ENCODE measurements at places on chromosomes 7 and 10.

- DNase-seq: no peak
Measured at GRCh38 chr10:84005403-84005802, 133.9 kb upstream of the GHITM start.

DNA sequence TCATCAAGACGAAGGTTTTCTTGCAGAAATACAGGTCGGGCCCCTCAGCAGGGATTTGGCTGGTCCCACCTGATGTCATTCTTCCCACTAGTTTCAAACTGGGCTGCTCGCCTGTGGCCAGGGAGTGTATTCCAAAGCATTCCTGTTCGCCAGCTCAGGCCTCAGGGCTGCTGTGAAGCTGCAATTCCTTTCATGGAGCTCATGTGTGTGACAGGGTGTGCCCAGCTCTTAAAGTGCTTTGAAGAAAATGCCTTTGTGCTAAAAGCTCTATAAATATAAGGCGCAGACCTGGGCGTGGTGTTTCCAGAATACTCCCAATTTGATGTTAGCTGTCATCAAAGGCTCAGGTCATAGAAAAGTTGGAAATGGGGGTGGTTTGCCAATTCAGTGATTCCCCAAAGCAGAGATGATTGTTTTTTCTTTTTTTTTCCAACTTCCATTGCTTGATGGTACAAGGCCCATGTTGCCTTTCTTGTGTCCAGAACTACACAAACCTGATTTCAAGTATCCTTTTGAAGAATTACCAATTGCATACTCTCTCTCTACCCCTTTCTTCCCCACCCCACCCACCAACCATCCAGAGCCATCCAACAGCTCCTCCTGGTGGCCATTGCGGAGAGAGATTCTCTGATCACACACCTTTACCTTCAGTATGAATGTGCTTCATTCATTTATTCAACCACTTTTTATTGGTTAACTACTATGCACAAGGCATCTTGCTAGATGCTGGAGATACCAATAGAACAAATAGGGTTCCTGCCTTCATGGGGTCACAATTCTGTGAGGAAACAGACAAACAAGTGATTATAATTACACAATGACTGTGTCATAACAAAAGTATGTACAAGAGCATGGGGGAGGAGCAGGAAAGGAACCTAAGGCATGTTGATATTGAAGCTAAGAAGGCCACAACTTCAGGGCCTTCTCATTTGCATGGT lies 297.3 kb upstream of the LYZL1 start:
- peak; percentile 76 for DNase-seq

DNA sequence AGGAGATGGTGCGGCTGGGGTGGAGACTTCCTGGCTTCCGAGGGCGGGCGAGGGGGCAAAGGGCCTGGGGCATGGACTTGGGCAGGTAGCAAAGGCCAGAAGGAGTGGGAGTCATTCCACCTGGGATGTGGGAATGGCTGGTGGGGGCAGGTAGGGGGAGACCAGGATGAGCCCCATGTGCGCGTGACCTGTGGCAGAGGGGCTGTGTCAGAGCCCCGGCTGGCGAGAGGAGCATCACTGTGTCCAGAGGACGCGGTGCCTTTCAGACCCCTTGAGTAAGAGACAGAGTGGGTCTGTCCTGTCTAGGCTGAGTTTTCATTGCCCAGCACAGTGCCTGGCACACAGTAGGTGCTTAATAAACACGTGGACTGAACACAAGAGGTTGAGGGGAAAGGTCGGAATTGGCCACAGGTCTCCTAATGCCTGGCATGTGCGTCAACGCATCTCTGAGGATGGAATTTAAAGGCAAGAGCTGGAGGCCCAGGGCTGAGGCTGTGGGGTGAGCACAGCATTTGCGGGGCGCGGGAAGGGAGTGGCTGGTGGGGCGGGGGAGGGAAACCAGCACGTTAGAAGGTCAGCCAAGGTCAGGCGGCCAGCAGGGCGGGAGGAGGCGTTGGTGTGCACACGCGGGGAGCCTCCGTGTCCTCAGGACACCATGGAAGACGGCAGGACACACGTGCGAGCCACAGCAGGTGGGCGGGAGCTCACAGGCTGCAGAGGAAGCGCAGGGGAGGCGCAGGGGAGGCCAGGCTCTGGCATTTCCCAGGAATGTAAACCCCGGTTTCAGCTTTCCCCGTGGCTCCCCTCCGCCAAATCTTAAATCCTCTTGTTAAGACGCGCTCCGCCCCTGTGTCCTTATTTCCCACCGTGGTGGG lies 51.8 kb downstream of the CUX1 start:
- DNase-seq: no peak

DNA sequence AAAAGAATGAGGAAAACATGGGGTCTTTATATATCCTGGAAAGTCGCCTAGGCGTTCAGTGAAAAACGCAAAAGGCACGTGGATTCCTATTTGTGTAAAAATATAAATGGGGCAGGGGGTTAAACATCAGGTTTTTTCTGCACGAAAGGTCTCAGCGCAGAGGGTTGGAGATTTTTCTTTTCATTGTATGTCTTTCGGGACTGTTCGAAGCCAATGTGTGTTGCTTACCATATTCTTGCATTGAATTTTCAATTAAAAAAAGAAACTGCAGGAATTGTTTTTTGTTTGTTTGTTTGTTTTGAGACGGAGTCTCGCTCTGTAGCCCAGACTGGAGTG lies 169.2 kb downstream of the UBE2H start:
- no peak for DNase-seq

DNA sequence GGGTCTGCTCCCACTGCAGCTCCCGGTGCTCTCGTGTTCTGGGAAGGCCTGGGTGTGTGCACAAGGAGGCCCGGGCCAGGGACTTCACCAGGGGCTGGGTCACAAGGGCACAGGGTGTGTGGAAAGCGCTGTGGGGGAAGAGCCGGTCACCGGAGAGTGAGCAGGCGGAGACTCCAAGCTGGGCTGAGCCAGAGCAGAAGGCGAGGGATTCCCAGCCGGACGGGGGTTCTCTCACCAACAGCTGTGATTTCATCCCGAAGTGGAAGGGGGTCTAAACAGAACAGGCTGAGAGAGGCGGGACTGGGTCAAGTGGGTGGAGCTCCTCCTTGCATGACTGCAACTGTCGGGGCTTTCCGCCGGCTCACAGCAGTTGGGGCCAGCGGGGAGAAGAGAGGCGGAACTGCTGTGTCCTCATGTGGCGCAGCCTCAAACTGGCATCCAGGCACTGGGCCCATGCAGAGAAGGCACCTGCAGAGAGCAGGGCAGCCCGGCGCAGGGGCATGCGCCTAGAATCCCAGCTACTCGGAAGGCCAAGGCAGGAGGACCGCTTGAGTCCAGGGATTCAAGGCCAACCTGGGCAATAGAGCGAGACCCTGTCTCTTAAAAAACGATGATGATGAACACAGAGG lies 7.6 kb upstream of the ORAI2 start:
- DNase-seq: no peak

DNA sequence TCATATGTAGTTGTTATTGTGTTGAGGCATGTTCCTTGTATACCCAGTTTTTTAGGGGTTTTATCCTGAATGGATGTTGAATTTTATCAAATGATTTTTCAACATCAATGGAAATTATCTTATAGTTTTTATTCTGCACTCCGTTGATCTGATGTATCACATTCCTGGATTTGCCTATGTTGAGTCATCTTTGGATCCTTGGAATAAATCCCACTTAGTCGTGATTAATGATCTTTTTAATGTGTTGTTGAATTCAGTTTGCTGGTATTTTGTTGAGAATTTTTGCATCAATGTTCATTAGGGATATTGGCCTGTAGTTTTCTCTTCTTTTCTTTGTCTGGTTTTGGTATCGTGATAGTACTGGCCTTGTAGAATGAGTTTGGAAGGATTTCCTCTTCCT lies 648.6 kb upstream of the GRM3 start:
- no peak for DNase-seq

DNA sequence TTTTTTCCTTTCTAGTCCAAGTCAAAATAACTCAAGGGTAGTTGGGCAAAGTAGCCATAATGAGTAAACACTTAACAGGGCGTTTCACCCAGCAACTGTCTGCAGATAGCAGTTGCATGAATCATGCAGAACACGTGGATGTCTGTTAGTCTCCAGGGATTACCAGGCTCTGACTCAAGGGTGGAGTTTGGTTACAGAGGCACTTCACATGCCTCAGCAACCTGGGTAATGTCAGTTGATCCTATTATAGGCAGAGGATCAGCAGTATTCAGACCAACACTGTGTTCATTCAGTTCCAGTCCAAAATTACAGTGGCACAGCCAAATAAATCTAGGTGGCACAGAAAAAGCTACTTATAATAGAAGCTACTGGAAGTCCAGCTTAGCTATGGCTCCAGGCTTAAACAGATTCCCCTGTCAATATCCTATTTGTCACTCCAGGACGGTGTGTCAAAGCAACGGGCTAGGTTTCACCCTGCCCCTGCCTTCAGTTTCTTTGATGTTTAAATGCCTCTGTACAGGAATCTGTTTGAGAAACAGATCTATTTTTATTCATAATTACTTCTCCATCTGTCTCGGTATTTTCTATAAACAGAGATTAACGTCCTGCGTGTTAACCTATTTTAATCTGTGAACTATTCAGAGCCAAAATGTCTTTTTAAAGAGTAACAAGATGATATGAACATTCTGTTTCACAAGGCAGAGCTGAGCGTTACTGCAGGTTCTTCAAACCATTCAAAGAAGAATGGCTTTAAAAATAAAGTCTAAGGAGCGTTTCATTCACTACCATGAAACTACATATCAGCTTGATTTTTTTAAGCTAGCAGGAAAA lies 162.6 kb upstream of the AKR1E2 start:
- DNase-seq: peak; percentile 97

GRCh38 chr10:118139321-118139720 lies 92.6 kb upstream of the RAB11FIP2 start:
- no peak for DNase-seq

GRCh38 chr10:50527442-50528043 lies 96.2 kb downstream of the SGMS1 start:
- no peak for DNase-seq

DNA sequence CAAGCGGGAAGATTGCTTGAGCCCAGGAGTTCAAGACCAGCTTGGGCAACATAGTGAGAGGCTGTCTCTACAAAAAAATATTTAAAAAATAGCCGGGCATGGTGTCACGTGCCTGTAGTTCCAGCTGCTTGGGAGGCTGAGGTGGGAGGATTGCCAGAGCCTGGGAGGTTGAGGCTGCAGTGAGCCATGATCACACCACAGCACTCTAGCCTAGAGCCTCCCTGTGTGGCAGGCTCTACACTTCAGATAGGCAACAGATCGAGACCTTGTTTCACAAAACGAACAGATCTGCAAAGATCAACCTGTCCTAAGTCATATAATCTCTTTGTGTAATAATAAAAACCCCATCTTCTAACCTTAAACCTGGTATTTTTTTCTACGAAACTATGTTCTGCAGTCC lies 76.8 kb downstream of the PTEN start:
- no peak for DNase-seq

- DNase-seq: no peak
Measured at GRCh38 chr7:15204421-15204820, 301.9 kb upstream of the DGKB start.

DNA sequence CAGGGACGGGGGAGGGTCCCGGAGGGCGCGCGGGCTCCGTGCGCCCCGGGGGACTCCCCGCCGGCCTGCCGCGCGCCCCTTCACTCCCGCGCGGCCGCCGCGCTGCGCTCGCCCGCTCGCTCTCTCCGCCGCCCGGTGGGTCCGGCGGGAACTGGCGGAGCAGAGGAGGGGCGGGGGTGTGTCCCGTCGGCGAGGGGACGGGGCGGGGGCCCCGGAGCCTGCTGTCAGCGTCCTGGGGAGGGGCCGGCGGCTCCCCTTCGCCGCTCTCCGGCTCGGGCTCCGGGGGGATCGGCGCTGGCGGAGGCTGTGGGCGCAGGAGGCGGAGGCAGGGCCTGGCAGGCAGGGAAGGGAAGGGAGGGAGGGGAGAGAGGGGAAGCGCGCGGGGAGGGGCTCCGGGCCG lies at the start of gene SH3PXD2A:
TSS of gene SH3PXD2A (minus strand) at position 153 of the 400 bp plus-strand sequence. CDS start 310 bp downstream, outside the sequence.
- no peak for DNase-seq

DNA sequence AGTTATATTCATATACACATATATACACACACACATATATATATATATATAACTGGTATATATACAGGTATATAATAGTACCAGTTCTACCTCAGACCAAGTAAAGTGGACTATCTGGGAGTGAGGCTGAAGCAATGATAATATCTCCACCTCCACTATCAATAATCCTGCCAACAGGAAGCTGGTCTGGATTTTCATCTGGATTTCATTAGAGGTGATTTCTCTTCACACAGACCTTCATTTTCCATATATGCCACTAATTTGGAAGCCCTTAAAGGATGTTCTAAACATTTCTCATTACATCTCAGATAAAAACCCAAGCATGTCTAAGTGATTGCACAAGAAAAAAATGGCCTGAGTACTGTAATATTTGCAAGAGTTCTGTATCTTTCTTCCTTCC lies 1.7 kb upstream of the SLC35B4 start:
- no peak for DNase-seq

- no peak for DNase-seq
Measured at GRCh38 chr10:28561531-28561930, 28.6 kb downstream of the WAC start.
